ENCODE measurements at places on chromosomes 7 and 10.

DNA sequence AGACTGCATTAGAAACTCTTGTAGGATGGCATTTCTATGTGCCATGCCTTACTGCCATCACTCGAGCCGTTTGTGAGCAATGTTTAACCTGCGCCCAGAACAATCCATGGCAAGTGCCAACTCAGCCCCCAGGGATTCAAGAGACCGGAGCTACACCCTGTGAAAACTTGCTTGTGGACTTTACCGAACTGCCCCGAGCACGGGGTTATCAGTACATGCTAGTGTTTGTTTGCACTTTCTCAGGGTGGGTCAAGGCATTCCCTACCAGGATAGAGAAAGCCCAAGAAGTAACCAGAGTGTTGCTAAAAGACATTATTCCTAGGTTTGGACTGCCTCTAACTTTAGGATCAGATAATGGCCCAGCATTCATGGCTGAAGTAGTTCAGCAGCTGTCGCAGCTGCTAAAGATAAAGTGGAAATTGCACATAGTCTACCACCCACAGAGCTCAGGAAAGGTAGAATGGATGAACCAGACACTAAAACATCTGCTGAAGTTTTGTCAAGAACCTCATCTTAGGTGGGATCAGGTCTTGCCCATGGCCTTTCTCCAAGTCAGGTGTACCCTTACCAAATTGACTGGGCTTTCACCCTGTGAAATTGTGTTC is 8.9 kb upstream of the CYREN start:
- no peak for DNase-seq

DNA sequence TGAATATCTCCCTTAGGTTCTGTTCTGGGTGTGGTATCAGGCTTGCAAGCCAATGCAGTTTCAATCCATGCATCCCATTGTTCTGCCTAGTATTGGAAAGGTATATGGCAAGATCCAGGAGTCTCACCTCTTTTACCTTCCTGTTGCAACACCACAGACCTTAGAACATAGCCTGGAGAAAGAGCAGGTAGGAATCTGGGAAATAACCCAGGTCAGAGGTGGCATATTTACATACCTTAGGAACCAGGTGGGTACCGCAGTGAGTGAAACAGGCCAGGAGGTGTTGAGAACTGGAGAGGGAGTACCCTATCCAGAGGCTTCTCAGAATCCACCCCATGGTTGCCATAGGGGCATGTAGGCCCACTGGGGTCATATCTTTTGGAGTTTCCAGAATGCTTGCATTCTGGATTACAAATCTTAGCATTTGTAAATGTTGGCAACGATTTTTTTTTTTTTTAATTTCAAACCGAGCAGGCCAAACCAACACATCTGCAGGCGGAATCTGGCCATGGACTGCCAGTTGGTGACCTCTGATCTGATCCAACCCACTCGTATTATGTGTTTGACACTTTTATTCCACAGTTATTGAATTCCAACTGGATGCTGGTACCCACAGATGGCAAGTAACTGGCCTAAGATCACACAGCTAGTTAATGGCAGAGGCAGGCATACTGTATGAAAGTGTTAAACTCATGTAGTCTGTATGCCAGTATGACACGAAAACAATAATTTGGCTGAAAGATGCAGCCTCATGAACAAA is 180.3 kb upstream of the TCF7L2 start:
- DNase-seq: no peak

DNA sequence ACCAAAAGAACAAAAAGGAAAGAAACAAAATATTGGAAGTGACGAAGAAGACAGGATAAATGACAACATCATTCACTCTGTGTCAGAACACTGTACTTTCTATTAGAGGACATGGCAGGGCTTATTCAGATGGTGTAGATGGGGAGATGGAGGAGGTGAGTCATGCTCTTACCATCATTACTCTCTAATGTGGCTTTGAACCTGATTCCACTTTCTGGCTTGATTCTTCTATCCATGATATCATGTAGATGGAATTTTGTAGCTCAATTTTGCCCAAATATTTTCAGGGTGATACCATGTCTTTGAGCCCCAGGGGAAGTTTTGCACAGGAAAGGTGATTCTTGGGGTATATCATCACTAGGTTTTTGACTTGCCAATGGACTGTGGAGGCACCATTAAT is 91.7 kb downstream of the CFAP58 start:
- DNase-seq: no peak

DNA sequence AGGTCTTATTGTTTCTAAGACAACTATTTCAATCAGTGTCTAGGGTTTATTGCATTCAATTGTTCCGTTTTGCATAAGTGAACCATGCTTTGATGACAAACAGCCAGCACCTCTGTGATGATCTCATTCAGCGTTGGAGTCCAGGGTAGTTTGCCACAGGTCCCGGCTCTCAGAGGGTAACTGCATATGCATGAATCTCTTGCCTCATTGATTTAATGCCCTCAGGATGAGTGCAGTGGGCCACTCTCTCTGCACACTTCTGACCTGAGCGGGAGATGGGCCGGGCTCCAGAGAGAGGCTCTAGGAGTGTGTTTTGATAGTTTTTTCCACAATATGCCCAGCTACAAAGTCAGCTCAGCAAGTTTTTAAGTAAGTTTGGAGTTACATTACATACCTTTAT is 83.9 kb downstream of the HECW1 start:
- DNase-seq: no peak

- no peak for DNase-seq
These were observed 559.8 kb downstream of the ZWINT start for GRCh38 chr10:55801353-55801661.

DNA sequence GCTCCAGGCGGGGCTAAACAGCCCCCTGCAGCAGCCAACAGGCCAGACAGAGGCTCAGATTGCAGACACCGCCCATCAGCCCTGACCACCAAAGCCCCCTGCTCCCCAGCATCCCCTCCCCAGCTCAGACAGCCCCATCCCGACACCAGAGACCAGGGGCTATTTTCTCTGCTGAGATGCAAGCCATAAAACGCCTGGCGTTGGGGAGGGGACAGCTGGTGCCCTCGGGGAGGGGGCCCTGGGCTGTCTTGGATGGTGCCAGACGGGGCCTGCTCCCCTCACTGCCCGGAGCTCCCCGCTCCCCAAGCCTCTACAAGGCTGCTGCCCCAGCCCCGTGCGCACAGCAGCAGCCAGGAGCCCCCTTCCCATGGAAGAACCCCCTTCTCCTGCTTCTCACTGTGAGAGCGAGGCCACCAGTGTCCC is 31.8 kb downstream of the GET4 start:
- no peak for DNase-seq

DNA sequence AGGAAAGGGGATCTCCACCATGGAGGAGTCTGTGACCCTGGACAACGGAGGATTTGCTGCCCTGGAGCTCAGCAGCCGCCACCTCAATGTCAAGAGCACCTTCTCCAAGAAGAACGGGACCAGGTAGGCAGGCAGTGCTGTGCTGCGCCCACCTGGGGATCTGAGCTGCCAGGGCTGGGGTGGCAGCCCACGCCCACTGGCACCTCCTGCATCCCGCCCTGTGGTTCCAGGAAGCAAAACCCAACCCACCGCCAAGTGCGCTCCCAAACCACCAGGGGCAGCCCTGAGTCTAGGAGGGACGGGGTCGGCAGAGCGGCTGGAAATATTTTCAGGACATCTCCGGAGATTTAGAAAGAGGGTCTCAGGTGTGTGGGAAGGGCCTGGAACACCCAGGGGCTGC is 440.3 kb upstream of the FOXK1 start:
- no peak for DNase-seq

Data from NCI-H460 (cell line).